ENCODE measurements at places on chromosomes 1 and 21.
A peak's percentile ranks its signal among the peaks of the same experiment; 100 is the strongest.

DNA sequence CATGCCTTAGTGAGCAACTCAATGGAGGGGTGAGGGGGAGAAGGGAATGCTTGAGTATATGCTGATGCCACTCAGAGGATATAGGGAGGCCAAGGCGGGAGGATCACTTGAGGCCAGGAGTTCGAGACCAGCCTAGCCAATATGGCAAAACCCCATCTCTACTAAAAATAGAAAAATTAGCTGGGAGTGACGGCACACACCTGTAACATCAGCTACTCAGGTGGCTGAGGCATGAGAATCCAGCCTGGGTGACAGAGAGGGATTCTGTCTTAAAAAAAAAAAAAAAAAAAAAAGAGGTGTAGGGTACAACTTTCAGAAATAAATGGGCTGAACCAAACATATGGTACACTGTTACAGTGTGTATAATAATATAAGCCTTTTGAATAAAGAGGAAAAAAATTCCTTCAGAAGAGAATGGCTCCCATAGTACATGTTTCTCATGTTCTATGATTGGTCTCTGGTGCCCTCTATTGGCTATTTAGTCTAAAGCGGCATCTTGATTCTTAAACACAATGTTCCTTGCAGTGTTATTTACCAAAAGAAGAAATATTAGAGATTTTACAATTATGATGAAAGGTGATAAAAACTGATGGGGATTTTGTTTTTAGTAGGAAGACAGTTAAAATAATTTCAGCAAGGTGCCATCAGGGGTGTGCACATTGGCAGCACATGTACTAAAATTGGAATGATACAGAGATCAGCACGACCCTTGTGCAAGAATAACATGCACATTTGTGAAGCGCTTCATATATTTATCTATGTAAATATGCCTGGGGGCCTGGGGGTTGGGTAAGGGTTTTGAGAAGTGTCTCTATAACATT lies 109.8 kb downstream of the PATJ start:
- DNase-seq = no peak

GRCh38 chr1:184069675-184070074 lies 18.1 kb downstream of the TSEN15 start:
- no peak for DNase-seq

- DNase-seq = no peak
Observed at GRCh38 chr1:109620401-109620791, 759 bp downstream of the AMPD2 start.

GRCh38 chr1:54027848-54028247 lies 9.9 kb upstream of the LDLRAD1 start:
- DNase-seq = no peak

DNA sequence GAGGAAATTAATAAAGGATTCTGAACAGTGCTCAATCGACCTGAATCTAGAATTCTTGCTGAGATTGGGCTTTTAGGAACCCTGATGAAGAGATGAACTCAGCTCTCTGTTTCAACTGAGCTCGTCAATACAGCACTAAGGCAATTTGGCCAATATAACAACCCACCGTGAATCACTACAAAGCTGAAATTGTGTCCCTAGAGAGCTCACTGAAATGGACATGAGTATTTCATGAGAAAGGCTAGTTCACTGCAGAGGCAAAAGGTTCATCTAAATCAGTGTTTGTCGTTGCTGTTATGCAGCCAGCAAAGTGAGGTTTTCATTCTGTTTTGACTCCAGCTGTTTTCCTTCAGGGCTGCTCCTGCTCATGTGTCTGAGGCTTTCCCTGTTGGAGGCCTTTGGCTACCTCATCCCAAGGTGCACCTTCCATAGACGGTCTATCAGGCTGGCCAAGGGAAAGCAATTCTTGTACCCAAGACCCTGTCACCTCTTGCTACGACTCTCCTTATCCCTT lies 83.5 kb downstream of the URB2 start:
- no peak for DNase-seq

DNA sequence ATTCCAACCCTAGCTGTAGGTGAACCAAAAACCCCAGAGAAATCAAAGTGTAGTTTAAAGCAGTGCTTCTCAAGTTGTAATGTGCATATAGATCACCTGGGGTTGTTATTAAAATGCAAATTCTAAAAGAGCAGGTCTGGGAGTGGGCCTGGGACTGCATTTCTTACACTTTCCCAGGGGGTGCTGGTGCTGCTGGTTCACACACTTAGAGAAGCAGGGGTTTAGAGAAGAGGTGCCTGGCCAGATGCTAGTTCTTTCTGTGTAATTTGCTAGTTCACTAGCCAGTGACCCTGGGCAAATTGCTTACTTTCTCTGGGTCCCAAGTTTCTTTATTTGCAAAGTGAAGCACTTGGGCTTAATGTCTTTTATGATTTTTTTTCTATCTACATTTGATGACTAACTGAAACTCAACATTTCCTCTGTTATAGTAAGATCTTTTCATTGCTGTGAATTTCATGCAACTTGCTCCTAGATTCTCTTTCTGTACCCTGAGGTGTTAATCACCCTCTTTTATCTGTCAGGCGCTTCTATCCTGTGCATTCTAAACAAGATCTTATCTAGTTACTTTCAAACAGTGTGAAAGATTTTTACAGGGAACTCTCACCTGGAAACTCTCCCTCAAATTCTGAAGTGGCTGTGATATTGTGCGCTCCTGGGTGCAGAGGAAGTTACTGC lies 141.9 kb upstream of the UBE2U start:
- no peak for DNase-seq

- DNase-seq = peak; percentile 79
Observed at GRCh38 chr1:226677027-226678020, 61.8 kb downstream of the ITPKB start.

DNA sequence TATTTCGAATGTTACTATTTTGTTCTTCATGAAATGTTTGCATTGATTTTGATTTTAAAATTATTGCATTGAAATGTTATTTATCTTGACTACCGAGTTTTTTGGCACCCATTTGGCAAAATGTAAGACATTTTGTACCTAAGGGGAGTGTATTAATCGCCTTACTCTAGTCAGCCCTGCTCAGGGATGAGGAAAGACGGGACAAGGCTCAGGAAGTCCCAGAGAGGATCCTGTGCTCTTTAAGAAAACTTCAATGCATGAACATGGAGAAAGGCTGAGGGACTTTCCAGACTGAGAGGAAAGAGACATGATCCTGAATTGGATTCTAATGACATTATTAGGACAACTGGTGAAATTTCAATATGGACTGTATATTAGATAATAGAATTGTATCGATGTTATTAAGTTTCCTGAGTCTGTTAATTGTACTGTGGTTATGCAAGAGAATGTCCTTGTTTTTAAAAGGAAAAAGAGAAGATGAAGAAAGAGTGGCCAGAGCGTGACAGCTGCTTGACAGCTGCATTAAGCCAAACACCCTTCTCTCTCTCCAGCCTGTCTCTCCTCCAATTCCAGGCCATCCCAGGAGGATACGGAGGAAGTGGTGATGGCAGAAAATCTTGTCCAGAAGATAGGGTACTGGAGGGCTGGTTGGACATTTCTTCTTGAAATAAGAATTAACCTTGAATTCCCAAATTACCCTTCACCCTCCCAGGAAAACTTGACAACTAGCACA lies 66.0 kb downstream of the PLEKHA6 start:
- DNase-seq = no peak

GRCh38 chr1:36149973-36150295 lies 648 bp upstream of the TRAPPC3 start:
- DNase-seq = no peak

- no peak for DNase-seq
Observed at GRCh38 chr1:22689505-22689904, 21.1 kb upstream of the EPHB2 start.

DNA sequence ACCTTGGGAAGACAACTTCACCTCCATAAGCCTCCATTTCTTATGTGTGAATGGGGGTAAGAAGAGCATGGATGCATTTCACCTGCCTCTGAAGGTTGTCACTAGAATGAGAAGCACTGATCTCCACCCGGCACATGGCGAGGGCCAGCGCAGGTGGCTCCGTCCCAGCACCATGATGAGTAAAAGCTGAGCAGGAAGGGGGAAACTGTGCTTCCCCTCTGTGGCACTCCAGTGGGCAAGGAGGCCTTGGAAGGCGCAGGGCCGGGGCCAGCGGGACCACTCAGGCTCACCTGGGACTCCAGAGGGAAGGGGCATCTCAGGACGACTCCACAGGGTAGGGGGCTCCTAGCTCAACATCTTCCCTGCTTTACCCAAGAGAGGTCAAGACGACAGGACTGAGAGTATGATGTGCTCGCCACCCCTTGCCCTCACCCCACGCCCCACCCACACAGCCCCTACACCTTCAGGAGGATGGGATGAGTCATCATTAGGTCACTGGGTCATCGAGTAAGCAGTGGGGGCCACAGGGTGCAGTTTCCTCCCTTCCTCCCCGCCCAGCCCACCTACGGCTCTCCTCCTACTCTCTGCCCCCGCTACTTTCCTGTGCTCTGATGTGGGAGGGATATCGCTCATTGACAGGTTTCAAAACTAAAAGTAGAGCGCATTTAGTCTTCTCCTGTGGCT lies 112.1 kb downstream of the HIVEP3 start:
- peak; percentile 18 for DNase-seq

- no peak for DNase-seq
Observed at GRCh38 chr1:162276493-162276892, 100.2 kb downstream of the SPATA46 start.

- no peak for DNase-seq
Observed at GRCh38 chr1:43938892-43939587, 5.4 kb downstream of the ARTN start.

- DNase-seq = no peak
Observed at GRCh38 chr1:94917251-94917650, 9.7 kb downstream of the CNN3 start.

GRCh38 chr1:114331936-114332335 lies 178.3 kb upstream of the SYT6 start:
- no peak for DNase-seq

DNA sequence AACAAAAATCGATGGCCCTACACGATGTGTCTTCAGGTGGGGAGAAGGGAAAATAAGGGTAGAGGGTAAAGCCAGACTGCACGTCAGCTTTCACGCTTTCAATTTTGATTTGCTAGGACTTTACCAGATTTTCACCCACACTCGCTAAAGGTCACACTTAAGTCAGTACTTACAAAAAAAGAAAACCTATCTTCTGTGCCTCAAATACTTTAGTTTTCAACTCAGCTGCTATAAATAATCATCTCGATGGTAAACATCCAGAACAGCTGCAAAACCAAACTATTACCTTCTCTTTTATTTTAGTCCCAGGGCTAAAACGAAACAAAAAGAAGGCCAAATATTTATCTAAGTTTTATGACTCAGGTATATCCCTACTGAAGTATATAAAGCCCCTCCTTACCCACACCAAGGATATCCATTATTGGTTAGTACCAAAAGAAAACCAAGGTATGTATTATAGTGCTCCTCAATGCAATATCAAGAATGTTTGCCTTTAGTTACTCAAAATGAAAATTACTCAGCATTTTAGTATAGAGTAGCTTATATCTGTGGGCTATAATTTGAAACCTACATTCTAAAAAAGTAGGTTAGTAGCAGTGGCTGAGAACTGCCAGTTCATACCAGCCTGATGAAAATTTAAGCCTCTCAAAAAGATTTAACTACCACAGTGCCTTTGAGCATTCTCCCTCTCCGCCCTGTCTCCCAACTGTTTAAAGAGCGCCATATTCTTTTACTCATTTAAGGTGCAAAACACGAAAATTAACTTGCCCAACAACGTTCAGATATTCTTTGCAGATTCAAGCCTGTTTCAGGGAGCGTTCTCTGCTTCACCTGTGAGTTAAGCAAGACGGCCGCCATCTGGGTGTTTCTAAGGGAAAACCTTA lies 1.5 kb downstream of the CSDE1 start:
- DNase-seq = no peak

GRCh38 chr1:94101613-94102525 lies 19.1 kb downstream of the ABCA4 start:
- DNase-seq = no peak
